Retinal pigment epithelial cell (primary cell): ENCODE measurements at places on chromosomes 4 and X.
A peak's percentile ranks its signal among the peaks of the same experiment; 100 is the strongest.

GRCh38 chr4:39014028-39014427, 18.2 kb downstream of the TMEM156 start:
- no peak for DNase-seq

- DNase-seq = no peak
Measured at GRCh38 chrX:21958916-21959315, 18.4 kb downstream of the SMS start.

GRCh38 chr4:69830560-69831269, 29.2 kb downstream of the SULT1E1 start:
- no peak for DNase-seq

DNA sequence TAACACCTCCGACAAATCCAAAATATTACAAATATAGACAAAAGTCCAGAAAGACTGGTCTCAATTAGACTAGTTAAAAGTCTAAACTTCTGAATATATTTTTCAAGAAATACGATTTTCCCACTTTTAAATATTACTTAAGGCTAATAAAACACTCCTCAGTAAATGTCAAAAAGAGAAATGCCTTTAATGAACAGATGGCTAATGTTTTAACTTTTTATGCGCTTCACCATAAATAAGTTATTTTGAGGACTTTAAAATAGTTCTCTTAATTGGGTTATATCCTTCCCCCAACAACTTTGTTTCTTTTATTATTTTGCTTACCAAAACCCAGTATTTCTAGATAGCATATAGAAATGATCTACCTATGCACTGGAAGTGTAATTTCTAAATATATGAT, 201.4 kb downstream of the APBB2 start:
- no peak for DNase-seq

DNA sequence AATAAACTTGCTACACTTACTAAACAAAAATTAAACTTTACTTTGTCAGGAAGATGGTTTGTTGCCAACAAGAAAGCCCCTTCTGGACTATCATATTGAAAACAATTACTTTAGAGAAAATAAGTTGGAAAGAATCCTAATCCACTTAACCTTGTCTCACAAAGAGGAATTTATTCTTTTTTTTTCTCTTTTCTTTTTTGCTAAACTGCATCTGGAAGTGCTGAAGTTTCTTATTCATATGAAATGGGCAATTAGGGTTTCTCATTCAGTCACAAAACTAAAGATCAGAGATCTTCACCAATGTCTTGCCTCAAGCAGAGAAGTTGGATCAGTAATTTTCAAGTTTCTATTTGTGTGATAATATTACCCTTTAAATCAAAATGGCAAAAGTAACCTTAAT, 234.9 kb upstream of the AMOT start:
- no peak for DNase-seq

DNA sequence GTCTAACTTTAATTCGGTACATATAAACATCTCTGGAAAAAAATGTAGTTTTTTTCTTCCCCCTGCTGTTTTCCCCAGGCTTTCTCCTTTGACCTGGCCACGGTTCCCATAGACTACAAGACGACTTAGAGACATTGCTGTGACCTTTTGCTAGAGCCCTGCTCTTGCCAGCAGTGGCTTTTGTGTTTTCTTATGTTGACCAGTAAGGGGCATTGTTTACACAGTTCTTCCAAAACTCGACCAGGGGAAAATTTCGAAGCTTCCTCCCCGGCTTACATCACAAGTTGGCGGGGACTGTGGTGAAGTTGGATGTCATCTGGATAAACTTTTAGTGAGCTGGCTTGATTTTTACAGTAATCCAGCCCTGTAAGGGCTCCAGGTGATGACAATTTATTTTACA, 9.3 kb downstream of the CCDC160 start:
- no peak for DNase-seq

GRCh38 chr4:173490817-173491528, 39.1 kb downstream of the HAND2 start:
- DNase-seq = peak; percentile 89

DNA sequence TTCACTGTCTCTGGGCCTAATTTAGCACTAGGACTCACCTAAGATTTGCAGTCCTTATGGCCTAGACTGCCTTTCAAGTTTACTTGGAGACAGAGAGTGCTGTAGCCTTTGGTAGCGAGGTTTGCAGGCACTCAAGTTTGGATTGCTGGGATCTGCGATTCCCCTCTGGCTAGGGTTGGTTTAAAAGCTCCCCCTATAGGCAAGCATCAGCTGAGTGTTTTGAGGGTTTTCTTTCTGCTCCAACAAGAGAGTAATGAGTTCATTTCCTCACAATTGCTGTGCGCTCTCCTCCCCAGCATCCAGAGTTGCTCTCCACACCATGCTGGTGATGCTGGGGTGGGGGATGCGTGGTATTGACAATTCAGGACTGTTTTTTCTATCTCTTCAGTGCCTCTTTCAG, 206.9 kb downstream of the GLUD2 start:
- DNase-seq = no peak

DNA sequence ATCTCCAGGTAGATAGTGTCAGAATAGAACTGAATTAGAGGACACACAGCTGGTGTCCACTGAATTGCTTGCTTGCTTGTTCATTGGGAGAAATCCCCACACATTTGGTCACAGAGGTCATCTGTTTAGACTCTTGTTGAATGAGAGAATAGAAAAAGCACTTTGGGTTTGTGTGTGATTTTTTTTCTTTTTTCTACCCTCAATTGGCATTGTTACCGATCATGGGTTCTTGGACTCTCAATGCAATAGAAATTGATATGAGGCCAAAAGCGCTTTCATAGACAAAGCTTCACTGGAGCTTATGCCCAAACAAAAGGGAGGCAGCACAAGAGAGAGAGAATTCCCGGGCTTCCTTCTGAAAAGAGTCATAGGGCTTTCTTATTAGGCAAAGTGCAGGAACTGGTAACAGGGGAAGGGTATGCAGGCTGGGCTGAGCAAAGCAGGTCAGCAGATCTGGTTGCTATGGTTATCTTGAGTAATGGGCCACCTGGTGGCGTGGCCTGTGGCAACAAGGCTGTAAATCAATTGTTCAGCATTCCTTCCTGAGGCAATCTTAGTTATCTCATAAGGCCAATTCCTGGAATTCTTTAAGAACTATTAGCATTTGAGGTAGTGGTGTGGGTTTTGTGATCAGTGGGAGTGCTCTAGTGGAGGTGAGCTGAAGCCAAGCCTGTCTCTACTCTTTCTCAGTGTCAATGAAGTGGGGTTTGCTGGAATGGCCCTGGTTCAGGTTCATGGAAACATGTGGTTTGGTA, 5.3 kb upstream of the GPR82 start:
- DNase-seq = no peak

DNA sequence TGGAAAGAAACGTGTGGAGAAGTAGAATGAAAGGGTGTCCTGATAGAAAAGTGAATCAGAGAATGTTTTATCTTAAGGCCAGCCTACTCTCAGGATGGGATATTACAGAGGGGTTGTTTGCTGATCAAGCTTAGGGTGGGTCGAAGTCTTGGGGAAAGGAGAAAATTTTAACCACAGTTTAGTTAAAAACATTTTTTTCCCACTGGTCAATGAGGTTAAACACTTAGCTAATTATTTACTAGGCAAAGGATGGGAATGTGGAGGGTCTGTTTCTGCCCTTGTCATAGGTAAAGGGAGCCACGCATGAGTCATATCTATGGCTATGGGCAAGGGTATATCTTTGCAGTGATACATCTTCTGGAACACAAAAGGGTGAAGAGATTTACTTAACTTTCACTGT, 16.1 kb upstream of the SULT1E1 start:
- no peak for DNase-seq

DNA sequence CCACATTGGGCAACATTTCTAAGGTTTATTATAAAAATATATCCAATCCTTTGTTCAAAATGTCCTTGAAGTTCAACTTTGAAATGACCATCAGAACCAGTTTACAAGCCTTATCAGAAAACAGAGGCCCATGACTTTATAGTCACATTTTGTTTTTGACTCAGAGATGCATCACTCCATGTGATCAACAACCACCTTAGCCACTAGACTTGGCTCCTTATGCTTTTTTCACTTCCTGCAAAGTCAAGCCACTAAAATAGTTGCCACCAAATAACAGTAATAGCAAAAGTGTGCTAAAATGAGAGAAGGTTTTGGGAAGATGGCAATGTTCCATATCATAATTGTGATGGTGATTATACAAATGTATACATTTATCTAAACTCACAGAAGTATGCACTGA, 181.7 kb downstream of the MAML3 start:
- DNase-seq = no peak

DNA sequence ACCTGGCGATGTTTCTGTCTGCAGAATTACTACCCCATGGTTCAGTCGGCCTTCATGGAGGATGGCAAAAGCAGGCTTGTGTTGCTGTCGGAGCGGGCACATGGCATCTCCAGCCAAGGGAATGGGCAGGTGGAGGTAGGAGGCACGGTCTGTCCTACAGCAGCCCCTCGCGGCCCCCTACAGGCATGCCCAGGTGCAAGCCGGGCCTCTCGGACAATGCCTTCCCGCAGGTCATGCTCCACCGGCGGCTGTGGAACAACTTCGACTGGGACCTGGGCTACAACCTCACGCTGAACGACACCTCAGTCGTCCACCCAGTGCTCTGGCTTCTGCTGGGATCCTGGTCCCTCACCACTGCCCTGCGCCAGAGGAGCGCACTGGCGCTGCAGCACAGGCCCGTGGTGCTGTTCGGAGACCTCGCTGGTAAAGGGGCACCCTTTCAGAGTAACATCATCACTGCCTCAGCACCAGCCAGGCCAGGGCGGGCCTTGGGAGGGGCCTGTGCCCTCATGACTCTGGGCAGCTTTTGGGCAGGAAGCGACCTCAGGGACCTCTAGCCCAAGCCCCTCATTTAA, 29.5 kb upstream of the MRFAP1 start:
- no peak for DNase-seq

DNA sequence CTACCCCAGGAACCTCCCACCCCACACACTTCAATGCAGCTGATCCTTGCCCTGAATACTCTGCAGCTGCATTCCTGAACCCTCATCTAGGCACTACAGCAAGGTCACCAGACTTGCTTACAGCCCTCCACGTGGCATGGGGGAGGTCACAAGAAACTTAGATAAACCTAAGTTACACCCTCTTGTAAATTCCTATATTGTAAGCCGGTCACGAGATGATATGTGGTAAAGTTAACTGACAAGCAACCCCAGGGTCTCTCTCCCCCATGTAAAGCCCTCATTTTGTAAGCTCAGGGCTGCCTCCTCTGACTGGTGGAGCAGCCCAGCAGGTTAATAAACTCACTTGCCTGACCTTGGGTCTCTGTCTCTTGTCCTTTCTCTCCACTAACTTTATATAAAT, 570.7 kb downstream of the PCDH7 start:
- no peak for DNase-seq

GRCh38 chrX:135982860-135983259, 2.4 kb upstream of the SLC9A6 start:
- no peak for DNase-seq

- DNase-seq = no peak
Measured at GRCh38 chr4:102493257-102493656, 7.9 kb upstream of the NFKB1 start.

DNA sequence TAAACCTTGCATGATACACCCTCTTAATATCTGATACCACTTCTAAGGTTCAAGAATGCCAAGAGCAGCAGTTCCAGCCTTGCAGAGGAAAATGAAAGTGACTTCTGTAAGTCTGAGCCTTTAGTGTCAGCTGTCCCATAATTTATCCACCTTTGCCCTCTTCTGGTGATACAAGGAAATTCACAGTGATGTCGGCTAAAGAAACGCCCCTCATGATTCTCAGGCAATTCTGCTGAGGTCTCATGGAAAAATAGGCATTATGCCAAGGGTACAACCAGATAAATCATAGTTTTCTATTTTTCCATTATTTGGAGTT, 172.2 kb upstream of the CXCL13 start:
- DNase-seq = peak; percentile 5

- DNase-seq = no peak
Measured at GRCh38 chr4:83606898-83607297, 71.0 kb downstream of the GPAT3 start.

GRCh38 chr4:338759-339097, 1.1 kb downstream of the ZNF141 start:
- no peak for DNase-seq

GRCh38 chrX:17689971-17690409, 47.3 kb upstream of the SCML1 start:
- peak; percentile 20 for DNase-seq

GRCh38 chrX:150036181-150036580, 97.9 kb upstream of the EOLA2 start:
- DNase-seq = no peak

- DNase-seq = no peak
Measured at GRCh38 chrX:12946406-12946805, 28.5 kb upstream of the TMSB4X start.

GRCh38 chr4:139171876-139172691, 4.9 kb downstream of the ELF2 start:
- no peak for DNase-seq

- no peak for DNase-seq
Measured at GRCh38 chrX:153488231-153488914, 6.4 kb upstream of the BGN start.

DNA sequence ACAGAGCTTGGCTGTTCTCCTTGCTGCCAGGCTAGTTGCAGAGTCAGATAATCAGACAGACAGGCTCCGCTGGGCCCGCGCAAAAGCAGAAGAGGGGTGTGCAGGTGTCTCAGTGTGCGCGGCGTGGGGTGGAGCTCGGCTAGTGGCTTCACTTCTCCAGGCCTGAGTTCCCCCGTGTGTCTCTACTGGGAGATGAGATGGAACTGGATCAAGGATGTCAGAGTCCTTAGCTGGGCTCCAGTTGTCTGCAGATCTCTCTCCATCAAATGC, 21.1 kb downstream of the HTRA3 start:
- DNase-seq = no peak

DNA sequence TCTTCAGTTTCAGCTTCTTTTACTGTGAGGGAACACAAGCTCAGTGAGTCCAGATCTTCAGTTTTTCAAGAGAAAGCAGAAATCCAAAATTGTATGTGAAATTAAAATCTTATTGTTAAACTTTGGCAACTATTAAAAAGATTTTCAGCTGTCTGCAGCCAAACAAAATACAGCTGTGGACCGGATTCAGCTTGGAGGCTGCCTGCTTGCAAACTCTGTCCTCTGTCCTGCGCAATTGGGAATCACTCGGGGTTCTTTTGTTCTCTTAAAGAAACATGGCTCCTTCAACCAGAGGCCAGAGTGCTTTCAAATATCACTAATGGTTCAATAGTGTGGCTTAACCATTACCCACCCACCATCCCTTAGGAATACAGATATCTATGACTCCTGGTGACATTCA, 201.2 kb downstream of the CHIC2 start:
- no peak for DNase-seq

DNA sequence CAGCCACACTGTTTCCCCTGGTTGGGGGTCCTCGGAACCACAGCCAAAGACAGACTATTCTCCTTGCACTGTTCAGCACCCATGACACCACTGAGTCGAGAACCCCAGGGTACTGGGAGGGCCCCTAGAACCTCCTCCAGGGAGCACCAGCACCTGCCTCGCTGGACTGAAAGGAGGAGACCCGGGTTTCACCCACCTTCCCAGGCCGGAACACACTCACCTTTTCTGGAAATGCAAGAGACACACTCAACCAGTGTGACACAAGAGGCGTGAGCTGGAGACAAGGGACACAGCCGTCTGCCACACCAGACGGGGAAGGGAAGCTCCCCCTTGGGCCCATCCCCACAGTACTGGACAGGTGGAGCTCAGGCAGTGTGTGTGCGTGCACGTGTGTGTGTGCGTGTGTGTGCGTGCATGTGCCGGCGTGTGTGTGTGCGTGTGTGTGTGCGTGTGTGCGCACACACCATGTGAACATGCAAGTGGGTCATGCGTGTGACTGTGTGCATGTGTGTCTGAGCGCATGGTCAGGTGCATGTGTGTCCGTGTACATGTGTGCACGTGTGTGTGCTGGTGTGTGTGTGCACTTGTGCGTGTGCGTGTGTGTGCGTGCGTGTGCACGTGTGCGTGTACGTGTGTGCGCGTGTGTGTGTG, 128.8 kb upstream of the NKX1-1 start:
- no peak for DNase-seq

- no peak for DNase-seq
Measured at GRCh38 chrX:30533266-30533665, 44.3 kb downstream of the TASL start.
